ENCODE measurements at places on chromosomes 5 and 9.
A peak's percentile ranks its signal among the peaks of the same experiment; 100 is the strongest.

DNA sequence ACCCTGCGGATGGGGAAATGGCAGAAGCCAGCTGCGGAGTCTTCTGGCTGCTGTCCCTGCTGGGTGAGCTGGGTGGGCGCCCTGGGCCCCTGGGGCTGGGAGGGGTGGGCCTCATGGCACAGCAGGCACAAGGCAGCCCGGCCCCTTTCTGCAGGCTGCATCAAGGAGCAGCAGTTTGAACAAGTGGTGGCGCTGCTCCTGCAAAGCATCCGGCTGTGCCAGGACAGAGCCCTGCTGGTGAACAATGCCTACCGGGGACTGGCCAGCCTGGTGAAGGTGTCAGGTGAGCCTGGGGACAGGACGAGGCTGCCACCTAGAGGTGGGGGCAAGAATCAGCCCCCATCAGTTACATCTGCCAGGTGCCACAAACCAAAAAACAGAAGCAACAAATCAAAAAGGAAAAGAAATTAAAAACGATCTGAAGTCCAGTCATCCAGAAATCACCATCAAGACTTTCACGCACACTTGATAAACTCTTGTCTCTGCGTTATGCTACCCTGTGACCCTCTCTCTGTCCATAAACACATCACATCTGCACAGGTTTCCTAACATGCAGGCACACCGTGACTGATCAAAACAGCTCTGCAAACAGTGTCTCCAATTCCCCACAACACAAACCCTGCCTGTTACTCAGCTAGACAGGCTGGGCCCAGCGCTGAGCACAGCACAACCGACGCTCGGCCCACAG, 13.9 kb downstream of the REXO4 start:
- DNase-seq, result peak; percentile 56

DNA sequence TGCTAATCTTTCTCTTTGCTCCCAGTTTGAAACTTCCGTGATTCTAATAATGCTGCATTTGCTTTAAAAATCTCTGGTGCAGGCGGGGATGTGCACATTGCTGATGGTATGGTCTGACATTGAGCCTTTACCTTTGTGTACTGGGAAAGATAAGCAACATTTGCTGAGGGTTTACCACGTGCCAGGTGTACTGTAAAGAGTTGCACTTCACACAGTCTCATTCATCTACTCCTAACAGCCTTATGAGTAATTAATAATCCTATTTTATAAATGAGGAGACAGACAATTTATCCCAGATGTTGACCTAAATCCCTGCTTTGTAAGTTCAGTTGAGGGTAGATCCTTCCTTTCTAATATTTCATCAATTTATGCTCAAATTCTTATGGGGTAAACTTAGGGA, 726 bp upstream of the ADGRV1 start:
- no peak for DNase-seq

- DNase-seq, result no peak
These were observed 14.9 kb upstream of the CTXN3 start for GRCh38 chr5:127634007-127634406.

DNA sequence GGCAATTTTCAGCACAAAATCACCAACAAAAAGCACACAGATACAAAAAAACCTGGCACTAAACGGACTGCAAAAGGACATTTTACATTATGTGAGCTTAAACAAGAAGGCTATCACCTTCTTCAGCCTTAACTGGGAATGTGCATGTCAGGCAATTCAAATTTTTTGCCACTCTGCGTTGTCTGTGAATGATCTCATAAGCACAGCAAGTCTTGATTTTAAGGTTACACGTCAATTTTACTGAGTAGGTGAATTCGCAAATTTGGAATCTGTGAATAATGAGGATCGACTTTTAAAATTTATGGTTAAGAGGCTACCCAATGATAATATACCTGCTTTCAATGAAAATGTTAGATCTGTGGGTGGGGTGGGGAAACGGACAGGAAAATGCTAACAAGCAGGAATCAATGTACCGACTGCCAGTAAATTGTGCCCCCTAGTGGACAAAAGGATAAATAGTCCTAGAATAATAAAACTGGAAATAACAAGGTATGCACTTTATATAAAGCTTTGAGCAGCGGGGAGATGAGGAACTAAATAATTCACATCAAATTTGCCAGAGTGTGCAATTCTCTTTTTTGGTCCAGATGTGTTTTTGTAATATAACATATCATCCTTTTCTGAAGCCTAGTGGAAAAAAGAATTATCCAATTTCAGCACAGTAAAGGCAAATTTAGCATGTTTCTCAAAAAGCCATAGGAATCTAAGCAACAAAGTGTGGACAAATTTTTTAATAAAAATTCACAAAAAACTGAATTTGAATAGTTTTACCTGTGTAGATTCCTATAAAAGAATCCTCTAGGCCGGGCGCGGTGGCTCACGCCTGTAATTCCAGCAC, 20.5 kb downstream of the EQTN start:
- no peak for DNase-seq

DNA sequence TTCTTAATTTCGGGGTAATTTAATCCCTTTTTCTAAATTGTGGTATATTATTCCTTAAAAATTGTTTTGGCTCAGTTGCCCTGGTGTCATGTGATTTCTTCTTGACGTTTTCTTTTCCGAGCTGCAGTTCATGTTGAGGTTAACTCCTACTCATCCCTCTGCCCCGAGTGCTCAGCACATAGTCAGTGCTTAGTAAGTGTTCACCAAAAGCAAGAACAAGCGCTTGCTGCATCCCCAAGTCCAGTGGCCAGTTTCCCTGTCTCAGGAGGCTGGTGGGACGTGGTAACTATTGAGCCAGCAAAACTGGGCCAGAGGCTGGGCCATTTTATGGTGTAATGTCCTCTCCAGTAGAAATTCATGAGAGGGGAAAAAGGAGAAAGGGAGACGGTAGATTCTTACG, 23.3 kb downstream of the TRIO start:
- no peak for DNase-seq

DNA sequence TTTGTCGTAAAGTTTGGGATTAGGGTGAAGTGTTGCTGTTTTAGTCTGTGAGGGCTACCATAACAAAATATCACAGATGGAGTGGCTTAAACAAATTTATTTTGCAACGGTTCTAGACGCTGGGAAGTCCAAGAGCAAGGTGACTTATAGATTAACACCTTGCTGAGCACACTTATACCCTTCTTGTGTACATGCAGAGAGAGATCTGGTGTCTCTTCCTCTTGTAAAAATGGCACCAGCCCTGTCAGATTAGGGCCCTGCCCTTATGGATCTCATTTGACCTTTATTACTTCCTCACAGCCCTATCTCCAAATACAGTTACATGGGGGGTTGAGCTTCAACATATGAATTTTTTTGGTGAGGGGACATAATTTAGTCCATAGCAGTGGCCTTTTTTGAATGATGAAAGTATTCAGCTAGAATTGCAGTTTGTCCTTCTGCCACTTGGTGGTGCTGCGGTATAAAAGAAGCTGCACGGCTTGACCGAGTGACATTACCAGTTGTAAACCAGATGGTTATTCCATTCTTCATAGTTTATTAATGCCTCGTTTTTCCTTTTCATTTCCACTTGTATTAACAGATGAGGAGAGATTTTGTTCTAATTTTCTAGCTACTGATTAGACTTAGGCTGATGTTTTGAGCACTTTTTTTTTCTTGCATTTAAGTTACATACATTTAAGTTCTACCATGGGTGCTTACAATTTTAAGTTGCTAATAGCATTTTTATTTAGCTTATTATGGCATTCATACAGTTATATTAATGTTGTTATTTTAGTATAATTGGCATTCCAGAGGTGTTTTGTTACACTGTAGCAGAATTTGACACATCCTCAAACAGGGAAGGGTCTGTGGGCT, 19.4 kb downstream of the DCP2 start:
- DNase-seq, result peak; percentile 61

DNA sequence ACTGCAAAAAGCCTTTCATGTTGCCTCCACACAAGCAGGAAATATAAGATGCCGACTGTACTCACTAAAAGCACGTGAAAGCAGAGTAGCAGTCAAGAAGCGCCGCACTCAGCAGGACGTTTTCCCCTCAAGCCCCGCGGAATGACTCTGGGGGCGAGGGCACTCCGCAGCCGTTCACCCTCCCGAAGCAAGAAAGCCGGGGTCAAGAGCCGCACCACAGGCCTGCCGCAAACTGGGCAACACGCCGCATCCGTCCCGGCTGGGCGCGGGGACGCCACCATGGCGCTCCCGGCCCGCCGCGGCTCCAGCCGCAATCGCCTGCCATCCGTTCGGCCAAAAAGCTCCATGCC, 364 bp downstream of the RPS6 start:
- DNase-seq, result peak; percentile 34

- DNase-seq, result no peak
These were observed 91.5 kb downstream of the TTLL11 start for GRCh38 chr9:122001491-122002201.
